ENCODE measurements at places on chromosomes 2 and 18. TPM values are rescaled to one million over a fixed set of nuclear protein-coding genes. Genes with fewer than 3 reads are reported as not detected.

GRCh38 chr18:74817576-74817975, 219.9 kb downstream of the ZNF407 start:
- no peaks in the 10 kb centered on the region for H3K36me3 ChIP-seq
- no peaks in the 10 kb centered on the region for H3K27me3 ChIP-seq
- H3K4me1 ChIP-seq, result no peaks in the 10 kb centered on the region

- H3K4me3 ChIP-seq, result no peak overlapping the region
- no peak for DNase-seq
- no peaks in the 10 kb centered on the region for H3K36me3 ChIP-seq
- H3K4me1 ChIP-seq, result no peaks in the 10 kb centered on the region
- no peaks in the 10 kb centered on the region for H3K27me3 ChIP-seq
- no peak overlapping the region for H3K27ac ChIP-seq
Observed at GRCh38 chr2:16652296-16653082, 13.1 kb downstream of the CYRIA start.

Gene CXCR1
- total RNA-seq, result not detected

Gene FAP
- total RNA-seq, result not detected

Gene RAB12
- total RNA-seq, result 54.9 TPM

Gene SERPINB4
- total RNA-seq, result 0.40 TPM

All from PC-3 (cell line).